ENCODE measurements at places on chromosomes 1 and 21.

- DNase-seq = no peak
These were observed 95.7 kb upstream of the GCLM start for GRCh38 chr1:94004924-94005323.

DNA sequence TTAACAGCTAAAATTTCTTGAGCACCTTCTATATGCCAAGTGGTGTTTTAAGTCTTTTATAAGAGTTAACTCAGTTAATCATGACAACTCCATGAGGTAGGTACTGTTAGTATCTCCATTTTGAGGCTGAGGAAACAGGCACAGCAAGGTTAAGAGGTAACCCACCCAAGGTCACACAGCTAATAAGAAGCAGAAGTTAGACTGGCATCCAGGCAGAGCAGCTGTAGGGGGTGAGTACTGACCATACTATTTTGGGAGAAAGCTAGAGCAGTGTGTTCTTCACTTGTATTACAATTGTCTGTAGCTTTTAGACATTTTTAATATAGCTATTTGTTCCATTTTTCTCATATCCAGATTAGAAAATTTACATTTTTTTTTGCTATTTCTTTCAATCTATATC lies 4.8 kb downstream of the ATP6V1G3 start:
- DNase-seq = no peak

GRCh38 chr1:80050523-80050922 lies 1044.0 kb upstream of the ADGRL4 start:
- DNase-seq = no peak

GRCh38 chr1:241816008-241816407 lies 32.0 kb upstream of the EXO1 start:
- no peak for DNase-seq

DNA sequence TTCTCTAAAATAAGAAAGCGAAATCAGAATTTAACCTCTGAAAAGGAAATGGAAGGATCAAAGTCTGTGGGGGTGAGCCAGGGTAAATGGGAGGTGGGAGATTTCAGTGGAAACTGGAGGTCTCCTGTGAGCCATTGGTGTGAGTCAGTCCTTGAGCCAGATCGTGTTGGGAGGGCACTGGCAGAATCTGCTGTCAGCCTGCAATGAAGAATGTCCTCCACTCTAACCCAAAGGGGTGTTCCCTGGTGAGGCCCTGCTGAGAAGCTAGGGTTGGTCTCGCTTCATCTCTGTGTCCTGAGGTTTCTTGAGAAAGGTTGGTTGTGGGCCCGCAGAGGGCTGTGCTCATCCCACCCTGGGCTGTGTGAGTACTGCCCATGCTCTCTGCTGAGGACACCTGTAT lies 2.4 kb downstream of the QSOX1 start:
- no peak for DNase-seq

- DNase-seq = no peak
These were observed 43.4 kb downstream of the RPS6KC1 start for GRCh38 chr1:213094446-213094845.

DNA sequence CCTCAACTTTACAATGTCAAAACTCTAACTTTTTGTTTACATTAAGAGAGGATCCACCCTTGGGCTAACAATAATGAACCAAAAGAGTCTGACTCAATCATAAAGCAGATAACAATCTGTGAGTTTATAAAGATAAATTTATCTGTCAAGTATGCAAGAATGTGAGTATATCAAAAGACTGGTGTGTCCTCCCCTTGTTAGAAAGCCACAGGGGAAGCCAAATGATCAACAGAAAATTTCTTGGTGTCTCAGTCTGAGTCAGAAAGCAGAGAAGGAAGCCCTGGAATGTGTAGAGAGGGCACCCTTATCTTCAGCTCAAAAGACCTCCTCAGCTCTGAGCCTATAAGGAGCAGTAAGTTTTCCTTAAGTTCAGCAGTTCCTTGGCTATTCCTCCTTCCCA lies 13.9 kb upstream of the PDIK1L start:
- no peak for DNase-seq

DNA sequence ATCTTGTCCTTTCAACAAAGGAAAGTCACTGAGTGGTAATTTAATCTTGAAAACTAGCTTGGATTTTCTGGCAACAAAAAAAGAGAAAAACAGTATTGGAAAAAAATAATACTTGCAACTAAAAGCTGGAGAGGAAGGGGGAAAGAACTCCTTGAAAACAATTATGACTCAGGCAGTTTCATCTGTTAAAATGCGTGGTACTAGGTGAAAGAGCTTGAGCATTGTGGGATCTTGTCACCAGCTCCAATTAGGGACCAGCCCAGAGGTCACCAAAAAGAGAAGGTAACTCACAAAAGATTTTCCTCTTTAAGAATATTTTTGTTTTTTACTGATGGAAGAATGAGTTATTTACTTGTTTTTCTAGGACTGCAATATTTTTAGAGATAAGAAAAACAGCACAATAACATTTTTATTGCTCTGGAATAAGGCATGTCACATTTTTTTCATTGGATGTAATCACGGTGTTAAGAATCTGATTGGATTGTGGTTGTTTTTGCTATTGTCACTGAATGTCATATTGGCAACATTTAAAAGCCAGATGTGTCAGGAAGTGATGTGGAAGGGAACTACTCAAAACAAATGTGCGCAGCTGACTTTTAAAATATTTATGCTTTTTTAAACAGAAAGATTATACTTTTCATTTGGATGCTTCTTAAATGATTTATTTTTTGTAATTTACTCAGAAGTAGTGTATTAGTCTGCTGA lies 78.5 kb upstream of the ADAMTS5 start:
- no peak for DNase-seq
